ENCODE measurements at places on chromosomes 1 and 21.

- no peak for DNase-seq
Observed at GRCh38 chr1:6000444-6001288, 8.4 kb upstream of the NPHP4 start.

- DNase-seq, result no peak
Observed at GRCh38 chr21:41800425-41801320, 33.8 kb upstream of the RIPK4 start.

DNA sequence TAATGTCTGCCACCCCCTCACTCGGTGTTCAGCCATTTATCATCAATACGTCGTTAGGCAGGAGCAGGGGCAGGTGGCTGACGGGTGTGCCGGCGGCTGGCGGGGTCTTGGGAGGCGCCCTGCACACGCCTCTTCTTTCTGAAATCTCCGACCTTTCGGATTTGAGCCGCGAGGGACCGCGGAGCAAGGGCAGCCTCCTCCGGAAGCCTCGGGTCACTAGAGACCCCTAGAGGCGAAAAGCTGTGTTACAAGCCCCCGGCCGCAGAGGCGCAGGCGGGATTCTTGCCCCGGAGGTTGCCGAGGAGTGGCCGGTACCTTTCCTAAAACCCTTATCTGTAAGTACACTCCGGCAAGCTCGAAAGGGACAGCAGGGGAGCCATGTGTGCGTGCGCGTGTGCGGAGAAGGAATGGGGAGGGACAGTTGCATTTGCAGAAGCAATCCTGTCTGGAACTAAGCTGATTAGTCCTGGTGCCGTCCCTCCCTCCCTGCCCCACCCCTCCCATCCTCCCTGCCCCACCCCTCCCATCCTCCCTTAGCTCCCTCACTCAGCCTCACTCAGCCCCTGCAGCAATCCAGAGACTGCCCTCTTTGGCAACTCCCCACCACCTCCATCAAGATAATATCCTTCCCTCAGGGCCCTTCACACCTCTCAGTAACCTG is 11.0 kb downstream of the BRINP2 start:
- DNase-seq, result peak; percentile 46

DNA sequence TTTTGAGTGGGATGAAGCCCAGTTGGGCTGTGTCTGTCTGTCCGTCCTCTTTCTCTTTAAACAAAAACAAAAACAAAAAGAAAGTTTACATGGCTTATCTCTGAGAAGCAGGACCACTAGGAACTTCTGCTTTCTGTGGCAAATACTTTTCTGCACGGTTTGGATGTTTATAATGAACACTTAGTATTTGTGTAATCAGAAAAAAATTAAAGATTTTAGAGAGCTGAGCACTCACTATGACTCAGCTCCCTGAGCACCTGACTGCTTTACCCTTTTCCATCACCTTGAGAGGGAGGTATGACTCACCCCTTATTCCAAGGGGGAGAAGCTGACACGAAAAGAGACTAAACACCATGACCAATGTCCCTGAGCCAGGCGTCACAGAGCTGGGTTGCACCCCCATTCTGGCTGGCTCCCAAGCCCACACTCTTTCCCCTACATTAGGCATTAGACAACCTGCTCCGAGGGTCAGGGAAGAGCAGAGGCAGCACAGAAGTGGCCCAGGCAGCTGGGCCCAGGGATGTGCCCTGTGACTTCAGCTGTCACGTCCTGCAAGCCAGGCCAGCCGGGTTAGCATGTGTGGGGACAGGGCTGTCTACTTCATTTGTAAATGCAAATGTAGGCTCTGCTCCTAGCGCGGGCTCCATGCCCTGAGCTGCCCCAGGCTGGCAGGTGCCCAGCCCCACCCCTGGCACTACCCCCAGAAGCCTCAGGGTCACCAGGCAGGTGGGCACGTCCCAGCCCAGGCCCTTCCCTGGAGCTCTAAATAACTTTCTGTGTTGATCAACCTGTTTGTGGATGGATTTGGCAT is 30.4 kb downstream of the RAP1GAP start:
- DNase-seq, result peak; percentile 67

- no peak for DNase-seq
Observed at GRCh38 chr1:19582318-19582717, 61.8 kb upstream of the NBL1 start.

GRCh38 chr1:233998891-233999290 is 94.4 kb downstream of the SLC35F3 start:
- DNase-seq, result no peak

- DNase-seq, result peak; percentile 48
Observed at GRCh38 chr1:164659621-164660411, 100.8 kb downstream of the PBX1 start.

- no peak for DNase-seq
Observed at GRCh38 chr1:92853299-92853698, 21.5 kb downstream of the RPL5 start.

DNA sequence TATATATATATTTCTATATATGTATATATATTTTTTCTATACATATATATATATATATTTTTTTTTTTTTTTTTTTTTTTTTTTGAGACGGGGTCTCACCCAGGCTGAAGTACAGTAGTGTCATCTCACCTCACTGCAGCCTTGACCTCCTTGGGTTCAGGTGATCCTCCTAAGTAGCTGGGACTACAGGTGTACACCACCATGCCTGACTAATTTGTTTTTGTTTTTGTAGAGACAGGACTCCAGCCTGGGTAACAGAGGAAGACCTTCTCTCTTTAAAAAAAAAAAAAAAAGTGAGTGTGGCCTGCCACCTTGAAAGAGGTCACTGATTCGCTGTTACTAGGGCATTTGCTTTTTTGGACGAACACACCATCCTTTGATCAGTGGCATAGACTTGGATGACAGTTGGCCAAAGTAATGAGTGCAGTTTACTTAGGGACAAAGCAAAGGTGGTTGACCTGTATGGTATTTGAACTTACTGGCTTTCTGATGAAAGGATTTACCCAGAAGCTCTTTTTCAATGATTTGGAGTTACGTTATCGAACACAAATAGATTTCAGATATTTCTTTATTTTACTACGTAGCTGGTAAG is 10.8 kb downstream of the SLC25A33 start:
- DNase-seq, result no peak

DNA sequence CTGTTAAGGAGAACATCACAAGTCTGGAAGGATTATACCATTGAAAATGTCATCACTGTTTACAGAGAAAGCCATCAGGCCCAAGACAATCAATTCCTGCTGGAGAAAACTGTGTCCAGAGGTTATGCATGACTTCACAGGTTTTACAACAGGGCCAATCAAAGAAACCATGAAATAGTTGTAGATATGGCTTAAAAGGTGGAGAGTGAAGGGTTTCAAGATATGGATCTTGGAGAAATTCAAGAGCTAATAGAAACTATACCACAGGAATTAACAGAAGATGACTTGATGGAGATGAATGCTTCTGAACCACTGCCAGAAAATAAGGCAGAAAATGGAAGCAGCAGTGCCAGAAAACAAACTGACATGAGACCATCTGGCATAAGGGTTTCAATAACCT is 30.2 kb downstream of the USP1 start:
- no peak for DNase-seq

Data from DMS153 (cell line).